ENCODE measurements at places on chromosomes 16 and 17.

DNA sequence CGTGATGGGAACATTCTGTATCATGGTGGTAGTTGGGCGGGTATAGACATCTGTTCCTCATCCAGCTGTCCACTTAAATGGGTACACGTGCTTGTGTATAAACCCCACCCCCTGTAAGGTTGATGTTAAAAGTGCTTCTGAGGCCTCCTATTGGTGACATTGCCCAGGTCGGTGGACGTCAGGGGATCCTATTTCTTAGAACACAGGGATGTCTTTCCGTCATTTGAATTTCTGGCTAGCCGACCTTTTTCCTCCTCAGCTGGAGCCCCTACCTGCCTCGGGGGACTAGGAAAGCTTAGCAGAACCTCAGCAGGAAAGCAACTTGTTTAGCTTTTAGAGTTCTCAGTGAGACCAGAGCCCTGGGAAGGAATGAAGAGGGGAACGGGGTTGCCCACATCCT, 16.6 kb upstream of the CRISPLD2 start:
- no peak for DNase-seq

DNA sequence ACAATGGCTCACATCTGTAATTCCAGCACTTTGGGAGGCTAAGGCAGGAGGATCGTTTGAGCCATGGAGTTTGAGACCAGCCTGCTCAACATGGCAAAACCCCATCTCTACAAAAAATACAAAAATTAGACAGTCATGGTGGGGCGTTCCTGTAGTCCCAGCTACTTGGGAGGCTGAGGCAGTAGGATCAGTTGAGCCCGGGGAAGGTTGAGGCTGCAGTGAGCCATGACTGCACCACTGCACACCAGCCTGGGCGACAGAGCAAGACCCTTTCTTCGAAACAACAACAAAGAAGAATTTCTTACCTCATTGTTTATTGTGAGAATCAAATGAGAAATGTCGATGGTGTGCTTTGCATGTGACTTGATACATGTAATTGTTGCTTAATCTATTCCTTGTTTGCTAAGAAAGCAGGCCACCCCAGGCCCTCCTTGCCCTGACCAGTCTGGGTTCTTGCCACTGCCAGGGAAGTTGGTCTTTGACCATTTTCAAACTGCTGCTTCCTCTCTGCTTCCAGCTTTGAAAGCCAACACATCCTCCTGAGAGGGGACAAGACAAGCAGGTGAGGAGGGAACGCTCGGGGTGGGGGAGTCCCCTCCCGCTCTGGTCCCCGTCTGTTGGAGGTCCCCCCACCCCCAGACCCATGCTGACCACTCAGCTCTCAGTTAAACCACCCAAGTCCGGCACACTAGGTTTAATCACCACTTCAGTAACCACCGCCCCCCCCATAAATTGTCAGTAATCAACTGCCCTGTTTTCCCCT, 47.3 kb upstream of the CPNE2 start:
- DNase-seq = no peak

DNA sequence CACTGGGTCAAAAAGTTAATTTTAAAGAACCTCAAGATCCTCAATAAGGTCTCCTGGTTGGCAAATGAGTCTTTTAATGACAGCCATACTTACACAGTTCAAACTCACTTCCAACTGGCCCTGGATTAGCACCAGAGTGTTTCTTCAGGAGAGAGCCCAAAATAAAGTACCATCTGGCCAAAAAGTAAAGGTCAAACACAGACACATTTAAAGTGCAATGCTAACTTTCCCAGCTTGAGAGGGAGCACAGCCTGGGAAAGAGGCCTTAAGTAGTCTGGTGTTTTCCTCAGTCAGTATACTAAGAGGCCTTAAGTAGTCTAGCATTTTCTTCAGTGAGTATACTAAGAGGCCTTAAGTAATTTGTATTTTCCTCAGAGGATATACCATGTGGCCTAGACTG, 46.6 kb upstream of the ERN1 start:
- DNase-seq = no peak

DNA sequence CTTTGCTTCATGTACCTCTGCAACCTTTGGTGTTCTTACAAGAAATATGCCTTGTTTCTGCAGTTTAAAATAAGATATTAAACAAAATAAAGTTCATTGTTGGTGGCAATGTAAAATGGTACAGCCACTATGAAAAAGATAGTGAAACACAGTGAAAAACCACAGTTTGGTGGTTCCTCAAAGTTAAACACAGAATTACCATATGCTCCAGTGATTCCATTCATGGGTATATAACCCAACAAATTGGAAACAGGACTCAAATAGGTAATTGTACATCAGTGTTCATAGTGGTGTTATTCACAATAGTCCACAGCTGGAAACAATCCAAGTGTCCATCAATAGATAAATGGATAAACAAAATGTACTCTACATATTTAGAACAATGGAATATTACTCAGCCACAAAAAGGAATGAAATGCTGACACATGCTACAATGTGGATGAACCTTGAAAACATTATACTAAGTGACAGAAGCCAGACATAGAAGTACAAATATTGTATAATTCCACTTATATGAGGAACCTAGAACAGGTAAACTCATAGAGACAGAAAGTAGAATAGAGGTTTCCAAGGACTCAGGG, 49.2 kb downstream of the CUEDC1 start:
- DNase-seq = no peak

- DNase-seq = no peak
Measured at GRCh38 chr16:87698676-87699199, 67.0 kb downstream of the KLHDC4 start.

- no peak for DNase-seq
Measured at GRCh38 chr17:78114831-78115723, 13.5 kb downstream of the TMC6 start.

DNA sequence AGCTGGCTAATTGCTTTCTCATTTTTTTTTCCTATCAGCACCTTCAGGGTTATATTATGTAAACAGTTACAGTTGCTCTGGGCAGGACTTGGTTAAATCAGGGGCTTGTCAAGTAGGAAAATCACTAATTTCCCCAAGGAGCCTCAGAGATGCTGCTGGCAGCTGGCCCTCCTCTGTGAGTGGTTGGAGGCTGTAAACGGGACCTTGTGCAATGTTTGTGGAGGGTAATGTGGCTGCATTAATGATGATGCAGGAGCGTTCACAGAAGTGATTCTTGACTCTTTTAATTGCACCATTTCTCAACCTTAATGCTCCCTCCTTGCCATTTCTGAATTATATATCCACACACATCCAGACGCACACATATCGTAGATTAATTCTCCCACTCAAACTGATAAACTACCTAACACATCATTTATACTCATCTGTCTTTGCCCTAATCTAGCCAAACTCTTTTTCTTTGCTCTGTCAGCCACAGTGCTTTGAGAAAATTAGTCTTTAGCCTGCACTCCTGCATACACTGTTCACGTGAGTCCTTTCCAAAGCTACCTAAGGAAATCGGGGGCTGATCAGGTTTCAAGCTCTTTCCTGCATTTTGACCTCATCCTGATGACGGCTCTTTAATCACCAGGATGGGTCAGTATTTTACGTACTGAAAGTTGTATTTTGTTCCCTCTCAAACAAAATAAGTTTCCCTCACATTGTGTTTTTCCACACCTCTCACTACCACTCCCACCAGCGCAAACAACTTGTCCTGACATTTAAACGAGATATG, 154.4 kb upstream of the PIRT start:
- no peak for DNase-seq

DNA sequence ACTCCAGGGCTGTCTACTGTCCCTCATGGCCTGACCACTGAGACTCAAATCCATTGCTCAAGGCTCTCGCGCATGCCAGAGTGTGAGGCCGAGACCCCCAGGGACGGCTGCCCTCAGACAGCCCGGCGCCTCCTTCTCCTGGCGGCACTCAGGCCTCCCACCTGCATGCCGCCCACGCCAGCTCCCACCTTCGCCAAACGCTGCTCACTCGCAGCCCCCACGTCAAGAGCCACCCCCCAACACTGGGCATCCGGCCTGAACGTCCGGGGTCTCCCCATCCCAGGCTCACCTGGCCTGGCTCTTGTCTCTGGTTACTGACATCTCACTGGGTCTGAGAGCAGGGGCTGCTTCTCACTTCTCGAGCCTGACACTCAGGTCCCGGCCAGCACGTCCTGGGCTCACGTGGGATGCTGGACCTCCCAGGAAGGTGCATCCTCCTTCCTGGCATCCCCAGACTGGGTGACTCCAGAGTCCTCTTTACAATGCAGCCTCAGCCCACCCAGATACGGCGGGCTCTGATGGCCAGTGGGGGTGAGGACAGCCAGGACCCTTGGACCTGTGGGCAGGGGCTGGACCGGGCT, 12.2 kb upstream of the CACNA1H start:
- no peak for DNase-seq

DNA sequence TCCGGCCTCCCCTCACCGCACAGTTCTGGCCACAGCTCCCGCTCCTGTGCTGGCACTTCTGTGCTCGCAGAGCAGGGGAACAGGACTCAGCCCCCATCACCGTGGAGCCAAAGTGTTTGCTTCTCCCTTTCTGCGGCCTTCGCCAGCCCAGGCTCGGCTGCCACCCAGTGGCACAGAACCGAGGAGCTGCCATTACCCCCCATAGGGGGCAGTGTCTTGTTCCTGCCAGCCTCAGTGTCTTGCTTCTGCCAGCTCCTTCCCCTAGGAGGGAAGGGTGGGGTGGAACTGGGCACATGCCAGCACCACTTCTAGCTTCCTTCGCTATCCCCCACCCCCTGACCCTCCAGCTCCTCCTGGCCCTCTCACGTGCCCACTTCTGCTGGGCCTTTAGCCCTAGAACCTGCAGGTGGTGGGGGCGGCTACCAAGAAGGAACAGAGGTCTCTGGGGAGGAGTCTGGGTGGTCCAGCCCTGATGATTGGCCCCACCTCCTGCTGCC, 645 bp upstream of the ELMO3 start:
- DNase-seq = peak; percentile 46

- DNase-seq = peak; percentile 62
Measured at GRCh38 chr17:60695960-60696359, 18.3 kb downstream of the BCAS3 start.

DNA sequence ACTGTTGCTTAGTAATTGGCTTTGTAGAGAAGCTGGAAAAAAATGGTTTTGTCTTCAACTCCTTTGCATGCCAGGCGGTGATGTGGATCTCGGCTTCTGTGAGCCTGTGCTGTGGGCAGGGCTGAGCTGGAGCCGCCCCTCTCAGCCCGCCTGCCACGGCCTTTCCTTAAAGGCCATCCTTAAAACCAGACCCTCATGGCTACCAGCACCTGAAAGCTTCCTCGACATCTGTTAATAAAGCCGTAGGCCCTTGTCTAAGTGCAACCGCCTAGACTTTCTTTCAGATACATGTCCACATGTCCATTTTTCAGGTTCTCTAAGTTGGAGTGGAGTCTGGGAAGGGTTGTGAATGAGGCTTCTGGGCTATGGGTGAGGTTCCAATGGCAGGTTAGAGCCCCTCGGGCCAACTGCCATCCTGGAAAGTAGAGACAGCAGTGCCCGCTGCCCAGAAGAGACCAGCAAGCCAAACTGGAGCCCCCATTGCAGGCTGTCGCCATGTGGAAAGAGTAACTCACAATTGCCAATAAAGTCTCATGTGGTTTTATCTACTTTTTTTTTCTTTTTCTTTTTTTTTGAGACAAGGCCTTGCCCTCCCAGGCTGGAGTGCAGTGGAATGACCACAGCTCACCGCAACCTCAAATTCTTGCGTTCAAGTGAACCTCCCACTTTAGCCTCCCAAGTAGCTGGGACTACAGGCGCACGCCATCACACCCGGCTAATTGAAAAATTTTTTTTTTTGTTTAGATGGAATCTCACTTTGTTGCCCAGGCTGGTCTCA, 6.2 kb upstream of the TMEM235 start:
- no peak for DNase-seq

DNA sequence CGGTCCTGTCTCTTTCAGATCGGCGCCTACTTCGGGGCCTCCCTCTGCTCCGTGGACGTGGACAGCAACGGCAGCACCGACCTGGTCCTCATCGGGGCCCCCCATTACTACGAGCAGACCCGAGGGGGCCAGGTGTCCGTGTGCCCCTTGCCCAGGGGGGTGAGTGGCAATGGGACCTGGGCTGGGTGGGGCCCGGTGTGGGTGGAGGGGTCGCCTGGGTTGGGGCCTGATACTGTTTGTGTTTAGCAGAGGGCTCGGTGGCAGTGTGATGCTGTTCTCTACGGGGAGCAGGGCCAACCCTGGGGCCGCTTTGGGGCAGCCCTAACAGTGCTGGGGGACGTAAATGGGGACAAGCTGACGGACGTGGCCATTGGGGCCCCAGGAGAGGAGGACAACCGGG, 37.7 kb downstream of the ITGAM start:
- DNase-seq = no peak

GRCh38 chr16:14566599-14566998, 63.5 kb downstream of the PARN start:
- DNase-seq = no peak

DNA sequence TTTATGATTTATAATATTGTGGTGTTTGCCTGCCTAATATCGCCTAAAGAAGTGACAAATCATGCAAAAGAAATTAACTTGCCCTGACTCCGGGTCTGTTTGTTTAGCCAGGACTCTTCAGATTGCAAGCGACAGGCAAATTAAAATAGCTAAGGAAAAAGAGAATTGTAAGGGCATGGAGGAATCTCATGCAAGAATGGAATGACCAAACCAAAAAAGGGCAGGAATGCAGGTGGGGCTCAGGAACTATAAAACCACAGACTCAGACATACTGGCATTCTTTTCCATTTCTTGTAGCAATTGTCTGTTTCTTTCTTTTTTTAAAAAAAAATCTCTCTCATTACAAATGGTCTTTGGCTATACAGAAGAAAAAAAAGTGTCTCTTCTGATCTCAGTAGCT, 188.1 kb upstream of the XYLT1 start:
- no peak for DNase-seq

- DNase-seq = no peak
Measured at GRCh38 chr16:11557801-11558200, 28.9 kb downstream of the LITAF start.

DNA sequence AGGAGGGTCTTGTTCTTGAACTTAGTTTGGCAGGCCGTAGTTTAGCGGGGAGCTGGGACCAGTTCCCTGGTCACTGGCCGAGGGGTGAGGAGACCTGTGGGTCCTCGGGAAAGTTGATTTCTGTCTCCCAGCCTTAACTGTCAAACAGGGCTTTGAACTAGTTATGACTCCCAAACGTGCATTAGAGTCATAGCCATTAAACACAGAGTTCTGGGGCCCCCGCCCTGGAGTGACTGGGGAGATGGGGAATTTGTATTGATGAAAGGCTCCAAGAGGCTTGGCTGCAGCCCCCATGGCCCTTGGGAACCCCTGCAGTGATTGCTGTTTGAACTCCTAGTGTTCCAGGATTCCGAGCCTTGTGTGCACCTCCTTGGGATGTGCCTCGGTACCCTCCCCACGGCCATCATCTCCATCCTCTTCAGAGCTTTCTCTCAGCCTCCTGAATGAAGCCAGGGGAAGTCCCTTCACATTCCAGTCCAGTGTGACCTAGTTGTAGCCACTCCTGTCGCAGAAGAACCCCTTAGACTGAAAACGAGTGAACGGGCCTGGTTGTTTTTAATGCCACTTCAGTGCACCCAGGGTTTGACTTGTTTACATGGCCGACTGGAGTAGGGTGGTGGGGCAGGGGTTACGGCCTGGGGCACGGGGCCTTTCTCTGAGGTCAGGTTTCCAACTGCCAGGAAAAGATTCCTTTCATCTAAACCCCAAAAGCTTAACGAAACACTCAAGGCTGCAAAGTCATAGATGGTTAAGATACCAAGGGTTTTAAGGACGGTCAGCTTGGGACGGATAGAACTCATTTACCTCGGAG, 1.4 kb downstream of the MPRIP start:
- peak; percentile 59 for DNase-seq

- no peak for DNase-seq
Measured at GRCh38 chr16:67170949-67171649, 761 bp downstream of the NOL3 start.

- no peak for DNase-seq
Measured at GRCh38 chr17:74831444-74832146, 28.1 kb downstream of the GRIN2C start.
